ENCODE measurements at places on chromosomes 7 and 10.

DNA sequence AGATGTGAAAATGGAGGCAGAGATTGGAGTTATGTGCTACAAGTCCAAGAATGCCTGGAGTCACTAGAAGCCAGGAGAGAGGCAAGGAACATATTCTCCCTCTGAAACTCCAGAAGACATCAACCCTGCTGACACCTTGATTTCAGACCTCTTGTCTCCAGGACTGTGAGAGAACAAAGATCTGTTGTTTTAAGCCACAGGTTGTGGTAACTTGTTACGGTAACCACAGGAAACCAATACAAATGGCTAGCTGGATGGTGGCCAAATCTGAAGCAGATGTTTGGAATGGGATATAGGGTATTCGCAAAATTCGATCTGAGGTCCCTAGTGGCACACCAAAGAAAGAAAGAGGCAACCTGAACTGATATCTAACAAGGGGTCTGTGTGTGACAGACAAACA, 129.0 kb downstream of the HERPUD2 start:
- DNase-seq: no peak

DNA sequence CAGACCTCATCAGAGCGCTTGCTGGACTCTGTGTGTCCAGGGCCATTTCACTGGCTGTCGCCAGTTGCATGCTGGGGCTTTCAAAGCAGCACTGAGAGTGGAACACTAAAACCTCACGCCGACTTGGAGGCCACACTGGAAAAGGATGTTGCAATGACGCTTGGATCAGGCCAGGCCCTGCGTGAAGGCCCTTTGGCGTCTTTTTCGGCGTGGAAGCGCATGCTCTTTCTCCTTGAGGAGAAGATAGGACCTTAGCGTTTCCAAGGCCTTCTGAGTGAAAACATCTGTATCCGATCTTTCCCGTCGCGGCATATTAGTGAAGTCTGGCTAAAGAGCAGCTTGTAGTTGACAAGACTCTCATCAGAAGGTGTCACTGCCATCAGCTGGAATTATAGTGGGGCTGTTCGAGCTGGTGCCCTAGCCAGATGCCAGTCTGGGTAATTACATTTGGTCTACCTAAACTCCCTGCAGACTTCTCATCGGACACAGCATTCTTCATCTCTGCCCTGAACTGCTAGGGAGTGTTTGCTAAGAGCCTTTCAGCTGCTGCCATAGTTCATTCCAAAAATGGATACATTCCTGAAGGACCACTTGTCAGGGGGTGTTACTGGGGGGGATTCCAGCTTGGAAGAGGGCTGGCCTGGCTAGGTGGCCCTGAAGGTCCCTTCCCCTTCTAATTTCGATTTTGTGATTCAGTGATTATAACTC, 167.7 kb upstream of the TCF7L2 start:
- DNase-seq: no peak

DNA sequence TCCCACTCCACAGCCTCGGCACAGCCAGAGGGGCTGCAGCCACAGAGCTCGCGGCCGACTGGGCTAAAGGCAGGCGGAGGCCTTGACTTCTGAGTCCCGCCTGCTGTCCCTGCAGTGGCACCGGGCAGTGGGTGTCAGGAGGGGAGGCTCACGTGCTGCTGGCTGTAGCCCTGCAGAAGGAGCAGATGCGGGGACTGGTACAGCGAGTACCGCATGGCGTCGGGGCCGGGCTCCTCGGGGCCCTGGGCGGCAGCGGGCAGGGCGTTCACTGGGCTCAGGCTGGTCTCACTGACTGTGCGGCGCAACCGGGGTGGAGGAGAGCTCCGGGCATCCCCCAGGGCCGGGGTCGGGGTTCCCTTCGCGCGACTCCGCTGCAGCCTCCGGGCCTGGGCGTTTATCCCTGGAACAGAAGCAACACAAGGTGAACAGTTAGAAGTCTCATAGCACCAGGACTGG, 25.6 kb downstream of the PAPOLB start:
- DNase-seq: no peak

GRCh38 chr7:114843102-114843501, 78.8 kb upstream of the MDFIC start:
- no peak for DNase-seq

- DNase-seq: no peak
These were observed 82.4 kb upstream of the RNF32 start for GRCh38 chr7:156558198-156558597.

Data from NB4 (cell line).